Stimulated activated CD8-positive, alpha-beta memory T cell treated with anti-CD3 and anti-CD28 coated beads, Interleukin-15, amount 100 ng/mL, for 48 hours (primary cell): ENCODE measurements at places on chromosomes 7 and 10.

DNA sequence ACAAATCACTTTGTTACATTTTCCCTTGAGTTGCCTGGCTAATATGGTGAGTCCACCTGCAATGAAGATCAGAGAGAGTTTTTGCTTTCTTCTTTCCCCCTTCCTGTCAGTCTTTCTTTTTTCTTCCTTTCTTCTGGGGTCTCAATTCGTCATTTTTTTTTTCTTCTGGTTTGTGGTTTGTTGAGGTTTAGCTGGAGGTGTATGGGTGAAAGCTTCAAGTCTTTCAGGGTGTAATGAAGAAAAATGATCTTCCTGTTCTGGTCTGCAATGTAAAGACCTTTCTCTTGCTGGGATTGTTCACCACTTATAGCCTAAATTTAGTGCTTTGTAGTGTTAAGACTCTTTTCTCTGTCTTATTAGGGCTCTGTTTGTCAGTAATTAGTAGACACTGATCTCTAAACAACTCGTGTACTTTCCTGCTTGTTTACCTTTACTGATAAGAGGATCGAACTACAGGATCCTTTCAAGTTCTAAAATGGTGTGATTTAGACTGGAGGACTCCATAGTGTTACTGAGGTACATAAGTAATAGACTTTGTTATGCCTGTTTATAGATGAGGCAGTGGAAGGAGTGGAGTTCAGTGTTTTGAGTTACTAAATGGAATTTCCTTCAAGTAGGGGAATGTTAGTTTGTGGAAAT, 129.1 kb downstream of the SUGCT start:
- DNase-seq: no peak

GRCh38 chr10:118572256-118573041, 23.0 kb downstream of the PRLHR start:
- no peak for DNase-seq

GRCh38 chr7:36192053-36192824, 39.2 kb downstream of the EEPD1 start:
- no peak for DNase-seq

DNA sequence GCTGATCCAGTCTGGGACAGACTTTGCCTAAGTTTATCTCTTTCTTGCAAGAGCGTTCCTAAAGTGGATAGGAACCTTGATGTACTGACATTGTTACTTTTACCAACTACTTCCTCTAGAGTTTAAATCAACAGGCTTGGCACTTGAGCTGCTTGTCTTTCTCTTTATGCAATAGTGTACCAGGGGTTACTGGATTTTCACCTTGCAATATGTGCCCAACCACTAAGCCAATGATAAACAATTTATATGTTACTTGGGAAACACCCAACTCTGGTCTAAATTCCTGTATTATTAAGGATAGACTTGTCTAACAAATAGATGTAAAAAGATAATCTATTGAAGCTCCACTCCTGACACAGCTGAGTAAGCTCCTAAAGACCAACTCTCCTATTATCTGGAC, 470.2 kb downstream of the SH2D4B start:
- no peak for DNase-seq

DNA sequence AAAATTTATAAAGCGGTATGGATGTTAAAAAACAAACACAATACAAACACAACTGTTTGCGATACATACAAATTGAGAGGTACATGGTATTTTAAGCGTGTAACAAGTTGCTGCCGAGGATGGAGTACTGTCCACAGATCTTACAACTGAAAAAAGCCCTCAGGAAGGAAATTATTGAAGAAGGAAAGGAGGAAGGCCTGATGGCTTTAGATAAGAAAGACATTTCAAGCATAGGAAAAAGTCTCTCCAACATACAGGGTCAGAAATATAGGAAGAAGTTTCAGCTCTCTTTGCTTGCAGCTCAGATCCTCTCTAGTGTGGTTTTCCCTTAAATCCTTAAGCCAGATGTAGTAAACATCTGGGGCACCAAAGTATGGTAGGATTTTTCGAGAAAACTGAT, 25.0 kb downstream of the RBM28 start:
- DNase-seq: no peak

DNA sequence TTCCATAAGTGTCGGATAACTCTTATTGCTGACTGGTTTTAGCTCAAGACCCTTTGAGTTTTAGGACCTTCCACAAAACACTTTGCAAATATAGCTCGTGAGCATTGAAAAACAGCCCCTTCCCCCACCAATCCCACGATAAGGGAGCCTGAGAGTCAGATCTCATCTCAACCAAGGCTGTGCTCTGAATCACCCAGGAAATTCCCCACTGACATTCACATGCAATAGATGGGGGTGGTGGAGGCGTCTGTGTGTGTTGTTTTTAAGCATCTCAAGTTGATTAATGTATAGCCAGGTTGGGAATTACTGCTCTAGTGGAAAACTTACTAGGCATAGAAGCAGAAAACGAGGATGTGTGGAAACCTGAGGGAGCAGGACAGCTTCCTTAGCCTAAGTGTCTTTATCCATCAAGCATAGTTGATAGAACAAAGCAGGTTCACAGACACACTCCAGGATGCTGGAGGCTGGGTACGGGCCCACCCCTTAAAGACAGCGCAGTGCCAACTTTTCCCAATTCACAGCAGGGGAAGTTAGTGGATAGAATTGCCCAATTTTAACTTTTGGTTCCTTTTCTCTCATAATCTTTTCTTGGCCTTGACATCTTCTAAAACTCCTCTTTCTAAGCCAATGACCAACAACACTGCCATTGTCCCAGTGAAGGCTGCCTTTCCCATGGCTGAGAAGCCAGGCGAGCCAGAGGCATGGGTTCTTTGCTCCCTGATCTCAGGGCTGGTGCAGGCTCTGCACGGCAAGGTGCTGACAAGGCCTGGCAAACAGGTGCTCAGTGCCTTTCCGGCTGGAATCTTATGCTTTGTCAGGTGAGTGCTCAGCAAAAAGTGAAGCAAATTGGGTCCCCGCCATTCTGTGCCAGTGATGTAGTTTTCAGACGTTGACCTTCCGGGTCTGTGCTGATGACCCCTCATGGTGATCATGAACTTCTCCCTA, 98.5 kb upstream of the INSIG1 start:
- peak; percentile 42 for DNase-seq

- DNase-seq: no peak
These were observed 664.8 kb upstream of the SEMA3D start for GRCh38 chr7:85851571-85852193.
